ENCODE measurements at places on chromosomes 1 and 21.

DNA sequence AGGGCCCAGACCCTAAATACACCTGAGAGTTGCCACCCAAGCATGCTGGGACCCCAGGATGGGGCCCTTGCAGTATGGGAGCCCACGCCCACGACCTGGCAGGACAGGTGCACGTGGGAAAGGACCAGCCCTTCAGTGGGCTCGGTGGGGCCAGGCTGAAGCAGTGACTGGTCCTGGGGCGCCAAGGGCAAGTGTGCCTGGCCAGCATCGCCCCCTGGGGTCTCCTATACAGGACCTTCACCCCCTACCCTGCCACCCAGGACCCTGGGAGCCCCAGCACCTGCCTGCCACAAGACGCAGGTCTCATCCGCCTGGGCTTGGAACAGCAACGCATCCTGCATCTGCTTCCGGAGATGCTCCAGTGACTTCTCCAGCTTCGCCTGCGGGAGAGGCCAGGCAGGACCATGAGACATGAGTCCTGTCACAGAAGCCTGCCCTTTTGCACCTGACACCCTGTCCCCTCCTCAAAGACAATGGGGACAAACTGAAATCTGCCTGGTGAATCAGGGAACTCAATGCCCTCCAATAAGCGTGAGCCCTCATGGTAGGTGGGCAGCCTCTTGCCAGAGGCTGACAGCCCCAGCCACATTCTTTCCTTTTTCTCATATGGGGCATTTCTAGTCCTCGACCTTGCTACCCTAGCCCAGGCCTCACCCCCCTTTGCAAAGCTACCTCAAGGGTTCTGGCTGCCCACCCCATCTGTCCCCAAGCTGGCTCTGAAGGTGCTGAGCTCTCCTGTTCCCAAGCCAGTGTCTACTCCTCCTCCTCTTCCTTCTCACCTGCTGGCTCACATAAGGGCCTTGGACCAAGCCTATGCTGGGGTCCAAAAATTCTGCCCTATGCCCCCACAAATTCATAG, 4.6 kb downstream of the TRIM11 start:
- no peak for DNase-seq

- no peak for DNase-seq
Observed at GRCh38 chr1:37762516-37762915, 2.4 kb downstream of the EPHA10 start.

DNA sequence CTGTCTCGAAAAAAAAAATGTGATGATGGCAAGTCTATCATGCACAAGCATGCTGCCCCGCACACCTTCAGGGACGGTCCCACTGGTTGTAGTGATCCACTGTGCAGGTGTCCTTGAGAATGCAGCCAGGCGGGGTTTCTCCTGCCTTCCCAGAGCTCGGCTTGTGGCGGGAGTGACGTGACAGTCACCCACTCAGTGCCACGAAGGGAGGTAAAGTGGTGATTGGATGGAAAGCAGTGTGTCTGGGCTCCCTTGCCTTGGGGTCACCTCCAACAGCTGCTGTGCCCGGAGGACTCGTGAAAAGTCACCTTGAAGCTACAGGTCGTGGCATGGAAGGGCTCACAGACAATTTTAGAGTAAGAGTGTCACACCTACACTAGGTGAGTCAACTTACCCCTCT, 33.5 kb upstream of the TRIM17 start:
- no peak for DNase-seq

- no peak for DNase-seq
Observed at GRCh38 chr1:2906085-2906484, 104.6 kb upstream of the TTC34 start.

GRCh38 chr1:175540896-175541645, 202.3 kb downstream of the TNR start:
- no peak for DNase-seq

DNA sequence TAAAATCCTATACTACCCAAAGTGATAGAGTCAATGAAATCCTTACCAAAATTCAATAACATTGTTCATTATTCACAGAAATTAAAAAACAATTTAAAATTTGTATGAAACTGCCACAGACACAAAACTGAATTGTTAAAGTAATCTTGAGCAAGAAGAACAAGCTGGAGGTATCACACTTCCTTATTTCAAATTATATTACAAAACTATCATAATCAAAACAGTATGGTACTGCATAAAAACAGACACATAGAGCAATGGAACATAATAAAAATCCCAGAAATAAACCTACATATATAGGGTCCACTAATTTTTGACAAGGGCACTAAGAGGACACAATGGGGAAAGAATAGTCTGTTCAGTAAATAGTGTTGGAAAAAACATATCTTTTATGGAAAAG, 316.2 kb downstream of the PTPRC start:
- DNase-seq: no peak

DNA sequence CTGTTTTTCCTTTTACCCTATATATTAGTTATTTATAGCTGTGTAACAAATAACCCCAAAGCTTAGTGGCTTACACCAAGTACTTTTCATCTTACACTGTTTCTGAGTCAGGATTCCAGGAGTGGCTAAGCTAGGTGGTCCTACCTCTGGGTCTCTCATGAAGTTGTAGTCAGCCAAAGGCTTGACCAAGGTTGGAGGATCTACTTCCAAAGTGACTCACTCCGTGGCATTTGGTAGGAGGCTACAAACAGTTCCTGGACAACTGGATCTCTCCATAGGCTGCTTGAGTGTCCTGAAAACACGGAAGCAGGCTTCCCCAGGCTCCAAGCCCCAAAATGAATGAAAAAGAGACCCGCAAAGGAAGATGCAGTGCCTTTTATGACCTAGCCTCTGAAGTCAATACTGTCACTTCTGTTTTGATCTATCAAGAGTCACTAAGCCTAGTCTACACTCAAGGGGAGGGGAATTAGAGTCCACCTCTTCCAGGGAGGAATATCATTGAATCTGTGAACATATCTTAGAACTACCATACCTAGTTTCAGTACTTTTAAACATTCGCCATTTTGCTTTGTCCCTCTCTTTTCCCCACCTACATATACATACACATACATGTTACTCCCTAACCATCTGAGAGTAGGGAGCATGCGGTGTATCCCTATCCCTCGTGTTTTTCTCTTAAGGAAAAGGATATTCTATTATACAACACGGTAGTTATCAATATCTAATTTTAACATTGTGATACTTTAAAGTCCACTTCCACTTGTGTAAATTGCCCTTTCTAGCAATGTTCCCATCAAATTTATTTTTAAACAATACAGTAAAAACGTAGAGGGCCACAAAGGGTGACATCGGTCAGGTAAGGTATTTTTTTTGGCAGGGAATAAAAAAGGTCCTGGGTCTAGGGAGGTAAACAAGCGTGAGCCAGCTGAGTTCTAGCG, 67.2 kb downstream of the SLC35A3 start:
- DNase-seq: no peak

GRCh38 chr1:244712669-244713068, 59.7 kb downstream of the DESI2 start:
- no peak for DNase-seq

GRCh38 chr1:84941843-84942242, 48.8 kb upstream of the LPAR3 start:
- no peak for DNase-seq

DNA sequence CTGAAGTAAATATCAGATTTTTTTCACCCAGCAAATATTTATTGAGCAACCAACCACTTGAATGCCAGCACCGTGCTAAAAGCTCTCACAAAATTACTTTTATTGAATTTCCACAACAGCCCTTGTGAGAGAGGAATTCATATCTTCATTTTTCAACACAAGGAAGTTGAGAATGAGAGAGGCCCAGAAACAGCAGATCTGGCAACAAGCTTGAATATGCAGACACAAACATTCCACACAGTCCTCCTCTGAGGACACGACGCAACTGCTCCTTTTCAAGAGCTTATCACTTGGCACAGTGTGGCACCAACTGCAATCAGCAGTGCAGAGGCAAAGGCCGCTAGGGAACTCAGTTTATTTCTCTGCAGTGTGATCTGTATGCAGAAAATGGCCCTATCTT, 32.2 kb upstream of the IFNAR2 start:
- DNase-seq: no peak
